ENCODE measurements at places on chromosomes 7 and 10.

GRCh38 chr10:125018576-125019143 is 76.7 kb downstream of the ZRANB1 start:
- DNase-seq: no peak

DNA sequence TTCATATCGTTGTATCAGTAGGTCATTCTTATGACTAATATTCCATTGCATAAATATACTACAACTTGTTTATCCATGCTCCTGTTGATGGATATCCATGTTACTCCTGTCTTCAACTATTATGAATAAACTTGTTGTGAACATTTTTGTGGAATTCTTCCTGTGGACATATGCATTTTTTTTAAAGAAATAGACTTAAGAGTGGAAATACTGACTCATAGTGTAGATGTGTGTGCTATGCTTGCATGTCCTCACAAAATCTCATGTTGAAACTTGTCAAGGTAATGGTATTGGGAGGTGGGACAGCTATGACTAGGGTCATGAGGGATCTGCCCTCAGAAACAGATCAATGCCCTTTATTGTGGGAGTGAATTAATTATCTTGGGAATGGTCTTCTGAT is 240.5 kb upstream of the PRSS58 start:
- no peak for DNase-seq

DNA sequence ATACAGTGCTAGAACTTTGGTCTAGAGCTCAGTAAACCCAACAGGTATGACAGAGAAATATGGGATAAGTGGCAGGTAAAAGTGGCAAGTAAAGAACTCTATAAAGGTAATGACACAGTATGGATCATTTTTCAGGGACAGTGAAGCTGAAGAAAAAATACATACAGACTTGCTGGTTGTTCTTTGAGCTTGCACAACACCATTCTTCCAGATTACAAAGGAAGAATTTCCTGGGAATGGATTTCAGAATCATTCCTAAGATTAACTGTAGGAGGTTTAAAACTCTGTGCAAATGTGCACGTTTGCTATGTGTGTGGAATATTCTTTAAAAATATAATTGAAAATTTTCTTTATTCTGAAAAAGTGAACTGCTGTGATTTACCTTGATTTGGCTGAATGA is 36.0 kb downstream of the PHF14 start:
- DNase-seq: no peak

- no peak for DNase-seq
Observed at GRCh38 chr7:18960725-18961124, 156.7 kb downstream of the TWIST1 start.

DNA sequence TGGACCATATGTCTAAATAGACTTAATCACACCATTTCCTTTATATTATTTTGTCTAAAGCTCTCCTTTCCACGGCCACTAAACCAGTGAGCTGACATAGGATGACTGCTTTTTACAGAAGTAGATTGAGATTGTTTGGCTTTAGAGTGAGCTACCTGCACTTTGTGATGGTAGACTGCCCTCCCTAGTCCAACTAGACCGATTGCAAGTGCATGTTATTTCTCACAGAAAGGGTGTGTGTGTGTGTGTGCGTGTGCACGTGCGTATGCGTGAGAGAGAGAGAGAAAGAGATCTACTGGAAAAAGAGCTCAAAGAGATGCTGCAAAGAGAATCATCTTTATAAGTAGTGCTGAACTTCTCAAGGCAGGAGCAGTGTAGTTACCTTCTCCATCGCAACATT is 60.7 kb downstream of the VCL start:
- no peak for DNase-seq

- peak; percentile 75 for DNase-seq
Observed at GRCh38 chr10:124744102-124745050, at the start of gene FAM53B. TSS of gene FAM53B (minus strand) at chr10:124744378. CDS start at chr10:124706713, 37,665 bp downstream.

GRCh38 chr10:94315024-94315451 is 47.7 kb downstream of the NOC3L start:
- DNase-seq: no peak

DNA sequence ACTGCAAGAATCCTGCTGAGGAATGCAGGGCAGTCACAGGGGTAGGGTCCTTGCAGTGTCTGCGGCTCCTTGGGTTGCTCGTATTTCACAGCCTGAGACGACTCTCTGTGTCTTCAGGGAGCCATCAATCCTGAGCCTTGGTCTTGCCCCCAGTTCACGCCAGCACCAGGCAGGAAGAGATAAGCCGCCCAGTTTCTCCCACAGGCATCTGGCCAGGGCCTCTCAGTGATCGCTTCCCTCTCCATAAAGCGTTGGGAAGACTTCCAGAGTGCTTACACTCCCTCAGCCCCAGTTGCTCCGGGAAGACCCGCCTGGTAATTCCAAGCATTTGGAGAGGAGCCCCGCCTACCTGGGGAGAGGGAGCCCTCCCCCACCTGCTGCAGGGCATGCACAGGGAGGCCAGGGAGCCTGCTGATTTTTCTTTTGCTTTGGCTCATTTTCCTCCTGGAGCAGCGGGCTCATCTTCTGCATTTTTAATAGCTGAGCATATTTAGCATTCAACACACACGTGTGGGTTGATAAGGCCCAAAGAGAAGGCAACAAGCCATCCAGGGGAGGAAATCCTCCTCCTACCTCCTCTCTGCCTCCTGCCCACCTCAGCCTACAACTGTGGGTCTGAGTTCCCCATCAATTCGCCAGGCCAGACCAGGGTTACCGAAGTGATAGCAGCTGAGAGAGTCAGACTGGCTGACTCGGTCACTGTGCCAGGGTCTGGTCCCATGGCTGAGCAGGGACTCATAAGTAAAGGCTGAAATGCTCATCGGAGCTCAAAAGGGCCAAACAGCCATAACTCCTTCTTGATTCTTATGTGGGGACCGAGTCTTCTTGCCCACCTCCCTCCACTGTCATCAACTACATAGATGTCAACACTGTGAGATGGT is 74.4 kb upstream of the EFCAB10 start:
- DNase-seq: no peak

GRCh38 chr7:68707159-68707558 is 891.1 kb upstream of the AUTS2 start:
- DNase-seq: no peak

DNA sequence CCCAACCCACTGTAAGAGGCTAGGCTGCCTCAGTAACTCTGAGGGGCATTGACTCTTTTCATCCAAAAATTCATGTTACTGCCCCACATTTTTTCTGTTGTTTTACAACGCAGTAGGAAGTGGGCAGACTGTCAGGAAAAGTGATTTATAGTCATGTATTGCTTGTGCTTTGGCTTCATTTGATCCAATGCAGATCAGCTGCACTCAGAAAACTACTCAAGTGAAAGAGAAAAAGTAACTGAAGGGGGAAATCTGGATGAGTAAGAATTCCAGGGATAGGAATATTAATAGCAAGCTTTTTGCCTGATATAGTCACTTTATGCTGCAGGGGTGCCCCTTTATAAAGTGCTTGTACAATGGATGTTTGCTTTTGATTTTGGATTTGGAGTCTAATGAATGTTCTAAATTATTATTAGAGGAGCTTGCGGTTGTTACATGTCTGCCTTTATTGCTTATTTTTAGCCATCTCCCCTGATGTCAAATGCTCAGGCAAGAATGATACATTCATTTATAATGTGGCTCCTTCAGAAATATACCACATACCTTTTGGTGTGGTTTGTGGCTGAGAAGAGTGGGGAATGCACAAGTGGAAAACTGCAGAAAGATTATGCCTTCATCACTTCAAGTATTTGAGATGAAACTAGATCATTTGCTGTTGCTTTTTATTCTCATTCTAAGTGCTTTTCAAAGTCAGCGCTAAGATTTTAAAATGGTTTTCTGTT is 86.1 kb downstream of the EGFR start:
- no peak for DNase-seq

DNA sequence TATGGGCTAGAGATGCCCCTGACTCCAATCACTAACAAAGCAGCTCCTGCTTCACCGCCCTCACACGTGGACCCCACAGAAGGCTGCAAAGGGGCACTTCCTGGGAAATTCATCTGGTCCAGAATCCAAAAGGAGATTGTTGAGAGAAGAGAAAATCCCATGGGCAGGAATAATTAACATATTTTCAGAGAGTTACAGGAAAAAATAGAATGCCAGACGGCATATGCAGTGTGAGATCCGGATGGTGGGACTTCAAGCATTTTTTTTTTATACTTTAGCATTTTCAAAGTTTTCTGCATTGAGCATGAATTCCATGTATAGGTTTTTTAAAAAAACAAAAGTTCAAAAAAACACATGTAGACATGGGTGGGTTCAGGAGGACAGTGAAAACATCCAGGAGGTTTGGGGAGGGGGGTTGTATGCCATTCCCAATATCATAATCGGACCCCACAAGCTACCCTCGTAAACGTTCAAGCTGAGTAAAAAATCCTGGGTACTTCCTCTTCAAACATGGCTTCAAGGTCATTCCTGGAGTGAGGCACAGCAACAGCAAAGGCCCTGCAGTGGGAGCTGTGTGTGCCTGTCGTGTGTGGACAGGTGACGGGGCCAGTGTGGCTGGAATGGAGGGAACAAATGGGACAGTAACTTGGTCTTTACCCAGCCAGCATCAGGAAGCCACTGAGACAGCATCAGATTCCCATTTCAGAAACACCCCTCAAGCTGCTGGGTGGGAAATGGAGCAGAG is 128.1 kb downstream of the SLIT1 start:
- no peak for DNase-seq

GRCh38 chr7:25619963-25620799 is 391.9 kb upstream of the NPVF start:
- DNase-seq: no peak

- no peak for DNase-seq
Observed at GRCh38 chr10:100836891-100837290, 75.9 kb upstream of the SLF2 start.

GRCh38 chr10:896982-897381 is 34.5 kb downstream of the LARP4B start:
- no peak for DNase-seq

GRCh38 chr10:96636551-96636950 is 49.7 kb upstream of the TM9SF3 start:
- DNase-seq: no peak

DNA sequence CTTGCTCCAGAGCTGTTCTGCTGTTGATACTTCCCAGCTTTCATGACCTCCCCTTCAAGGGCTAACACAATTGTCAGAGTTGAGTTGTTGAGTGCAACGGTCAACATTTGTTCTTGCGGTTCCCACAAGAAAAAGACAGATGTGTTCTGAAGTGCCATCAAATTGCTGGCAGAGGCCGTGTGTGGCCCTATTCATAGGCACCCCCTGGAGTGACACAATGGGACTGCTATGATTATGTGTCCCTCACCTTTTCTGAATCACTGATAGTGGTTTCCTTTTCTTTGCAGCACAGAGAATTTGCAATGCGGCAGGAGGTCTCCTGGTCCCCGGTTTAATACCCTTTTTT is 5.8 kb upstream of the IGFBP1 start:
- no peak for DNase-seq

GRCh38 chr10:117884592-117884991 is 162.1 kb downstream of the RAB11FIP2 start:
- DNase-seq: no peak

GRCh38 chr7:28163949-28164348 is 16.6 kb downstream of the JAZF1 start:
- DNase-seq: no peak

- DNase-seq: no peak
Observed at GRCh38 chr7:8035647-8036518, 67.3 kb downstream of the GLCCI1 start.

DNA sequence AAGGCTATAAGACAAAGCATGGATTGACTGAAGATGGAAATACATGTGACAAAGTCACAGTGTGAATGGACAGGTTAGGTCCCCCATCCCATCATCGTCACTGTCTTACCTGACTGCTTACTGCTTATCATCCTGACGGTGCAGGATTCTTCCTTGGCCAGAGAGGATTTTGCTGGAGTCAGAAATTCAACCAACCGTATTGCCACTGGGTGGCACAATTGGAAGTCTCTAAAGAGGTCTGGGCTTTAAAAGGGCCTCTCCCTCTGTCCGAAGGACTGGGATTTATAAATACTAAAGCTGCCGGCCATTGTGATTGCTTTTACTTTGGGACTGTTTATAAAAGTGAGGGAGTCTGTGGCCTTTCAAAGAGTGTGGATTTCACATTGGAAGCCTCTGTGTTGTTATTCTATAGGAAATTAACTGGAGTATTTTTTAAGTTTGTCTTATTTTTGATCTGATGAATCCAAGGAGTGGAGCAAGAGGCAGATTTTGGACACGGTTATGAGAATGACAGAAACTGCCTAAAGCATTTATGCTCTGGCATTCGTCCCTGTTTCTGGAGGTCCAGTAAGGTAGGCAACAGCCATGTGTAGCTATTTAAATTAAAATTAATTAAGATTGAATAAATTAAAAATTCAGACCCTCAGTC is 113.3 kb upstream of the CREB5 start:
- DNase-seq: no peak

- no peak for DNase-seq
Observed at GRCh38 chr10:48316236-48316635, 9.8 kb downstream of the MAPK8 start.

DNA sequence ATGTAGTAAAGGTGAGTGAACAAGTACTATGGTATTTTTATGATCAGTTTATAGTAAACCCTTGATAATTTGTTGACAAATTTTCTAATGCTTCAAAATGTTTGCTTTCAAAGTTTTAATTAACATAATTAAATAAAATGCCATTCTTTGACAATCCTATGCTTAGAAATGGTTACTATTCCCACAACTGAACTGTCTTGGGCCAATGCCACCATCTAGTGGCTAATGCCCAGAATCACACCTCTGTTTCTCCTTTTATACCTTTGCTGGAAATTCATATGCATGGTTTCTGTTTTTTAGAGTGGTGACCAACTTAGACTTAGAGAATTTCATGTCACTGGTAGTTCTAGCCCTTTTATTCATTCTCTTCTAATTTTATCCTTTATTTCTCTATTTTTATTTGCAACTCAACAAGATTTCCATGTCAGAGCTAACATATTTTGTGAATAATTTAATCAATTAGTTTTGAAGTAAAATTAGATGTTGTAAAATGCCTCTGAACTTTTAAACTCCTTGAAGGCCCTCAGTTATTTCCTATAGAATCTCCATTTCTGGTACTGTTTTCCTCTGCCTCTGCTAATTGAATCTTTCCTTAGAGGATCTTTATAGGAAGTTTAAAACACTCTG is 31.1 kb downstream of the PCGF5 start:
- DNase-seq: no peak

DNA sequence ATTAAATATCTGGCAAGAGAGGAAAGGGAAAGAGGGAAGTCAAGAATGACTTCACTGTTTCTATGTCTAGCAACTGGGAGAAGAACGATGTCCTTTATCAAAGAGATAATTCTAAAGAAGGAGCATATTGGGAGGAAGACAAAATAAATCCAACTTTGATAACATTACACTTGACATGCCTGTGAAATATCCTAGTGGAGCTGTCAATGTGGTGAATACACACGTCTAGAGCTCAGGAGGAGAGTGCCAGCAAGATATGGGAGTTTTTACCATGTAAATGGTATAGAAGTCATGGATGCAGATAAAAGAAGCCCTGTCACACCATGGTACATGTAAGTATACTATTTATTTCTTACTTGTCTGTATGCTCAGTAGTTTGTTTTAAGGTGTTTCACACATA is 356.7 kb downstream of the HPSE2 start:
- no peak for DNase-seq

DNA sequence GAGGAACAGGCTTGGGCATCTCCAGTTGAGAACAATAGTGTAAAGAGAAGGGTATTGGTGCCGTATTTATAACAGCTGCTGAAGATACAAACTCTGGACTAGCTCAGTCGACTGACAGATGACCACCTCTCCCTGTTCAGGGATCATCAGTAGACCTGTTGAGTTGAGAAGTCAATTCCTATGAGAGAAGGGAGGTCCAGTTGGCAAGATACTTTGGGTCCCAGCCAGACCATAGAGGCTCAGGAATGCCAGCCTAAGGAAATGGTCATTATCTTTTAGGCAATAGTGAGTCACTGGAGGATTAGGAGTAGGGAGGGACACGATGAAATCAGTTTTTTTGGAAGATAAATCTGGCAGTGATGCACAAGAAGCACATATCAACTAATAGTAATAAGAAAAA is 202.9 kb downstream of the TRIL start:
- DNase-seq: no peak
